ENCODE measurements at places on chromosomes 16 and 17. TPM values are rescaled to one million over a fixed set of nuclear protein-coding genes. Genes with fewer than 3 reads are reported as not detected.

DNA sequence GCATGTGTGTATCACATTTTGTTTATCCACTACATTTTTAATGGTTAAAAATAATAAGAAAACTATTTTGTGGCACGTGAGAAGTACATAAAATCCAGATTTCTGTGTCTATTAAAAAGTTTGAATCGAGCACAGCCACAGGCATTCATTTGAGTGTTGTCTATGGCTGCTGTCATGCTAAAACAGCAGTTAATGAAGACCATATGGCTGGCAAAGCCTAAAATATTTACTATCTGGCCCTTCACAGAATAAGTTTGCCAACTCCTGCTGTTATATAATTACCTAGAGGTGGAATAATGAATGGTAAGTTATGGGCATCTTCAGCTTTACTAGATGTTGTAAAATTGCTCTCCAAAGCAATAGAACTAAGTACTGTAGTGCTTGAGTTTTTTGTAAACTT is 30.5 kb downstream of the TMEM98 start:
- DNase-seq = no peak

Gene DNAH9
- total RNA-seq = 1.2 TPM

- no peak for DNase-seq
These were observed 215.5 kb downstream of the MRTFB start for GRCh38 chr16:14286368-14287230.

DNA sequence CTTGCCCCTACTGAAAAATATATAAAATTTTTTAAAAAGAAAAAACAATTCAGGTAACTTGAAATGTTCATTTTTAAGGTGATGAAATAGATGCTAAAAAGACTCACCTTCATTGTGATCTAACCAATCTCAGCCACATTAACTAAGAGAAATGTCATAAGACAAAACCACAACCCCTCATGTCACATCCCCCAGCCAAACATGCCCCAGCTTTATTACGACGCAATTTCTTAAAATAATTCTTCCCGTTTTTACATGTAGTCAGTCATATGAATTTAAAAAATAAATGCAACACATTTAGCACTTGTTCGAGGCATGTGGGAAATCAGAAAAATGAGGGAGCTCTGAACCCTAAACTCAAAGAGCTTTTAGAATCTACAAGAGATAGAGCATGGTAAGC is 9.5 kb downstream of the AMFR start:
- DNase-seq = no peak

GRCh38 chr16:29644338-29644857 is 18.6 kb upstream of the SPN start:
- no peak for DNase-seq

Gene PLA2G10
- not detected for total RNA-seq

GRCh38 chr17:61793565-61793964 is 69.8 kb downstream of the BRIP1 start:
- no peak for DNase-seq

Gene PIK3R5
- total RNA-seq = 12.3 TPM

Gene CA7
- total RNA-seq = not detected

- DNase-seq = no peak
These were observed 5.6 kb downstream of the GFAP start for GRCh38 chr17:44909681-44910144.

Gene ARHGDIG
- total RNA-seq = 1.6 TPM

- no peak for DNase-seq
These were observed 184.4 kb upstream of the FOXF1 start for GRCh38 chr16:86325895-86326294.

Gene TBC1D3
- not detected for total RNA-seq

DNA sequence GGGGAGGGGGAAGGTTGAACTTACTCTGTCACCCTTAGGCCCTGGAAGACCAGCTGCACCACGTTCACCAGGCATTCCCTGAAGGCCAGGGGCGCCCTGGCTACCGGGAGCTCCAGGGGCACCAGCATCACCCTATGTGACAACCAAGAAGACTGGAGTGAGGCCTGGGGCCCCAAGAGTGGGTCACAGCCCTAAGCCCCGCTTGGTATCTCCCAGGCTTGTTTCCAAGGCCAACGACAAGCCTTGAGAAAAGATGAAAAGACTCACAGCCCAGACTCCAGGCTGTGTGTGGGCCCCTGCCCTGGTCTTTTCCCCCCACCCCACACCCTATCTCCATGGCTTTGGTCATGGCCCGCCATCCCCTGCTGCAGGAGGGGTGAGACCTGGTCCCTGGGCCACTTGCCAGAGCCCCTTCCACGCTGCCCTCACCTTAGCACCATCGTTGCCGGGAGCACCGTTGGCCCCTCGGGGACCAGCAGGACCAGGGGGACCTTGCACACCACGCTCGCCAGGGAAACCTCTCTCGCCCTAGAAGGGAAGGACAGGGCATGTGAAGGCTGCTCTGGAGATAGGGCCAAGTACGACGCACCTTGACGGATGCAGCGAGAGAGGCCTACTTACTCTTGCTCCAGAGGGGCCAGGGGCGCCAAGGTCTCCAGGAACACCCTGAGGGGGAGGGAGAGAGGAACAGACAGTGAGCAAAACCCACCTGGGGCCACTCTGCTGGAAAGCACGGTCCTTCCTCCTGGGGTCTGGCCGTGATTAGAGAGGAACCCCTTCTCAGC is 9.9 kb downstream of the COL1A1 start:
- no peak for DNase-seq

DNA sequence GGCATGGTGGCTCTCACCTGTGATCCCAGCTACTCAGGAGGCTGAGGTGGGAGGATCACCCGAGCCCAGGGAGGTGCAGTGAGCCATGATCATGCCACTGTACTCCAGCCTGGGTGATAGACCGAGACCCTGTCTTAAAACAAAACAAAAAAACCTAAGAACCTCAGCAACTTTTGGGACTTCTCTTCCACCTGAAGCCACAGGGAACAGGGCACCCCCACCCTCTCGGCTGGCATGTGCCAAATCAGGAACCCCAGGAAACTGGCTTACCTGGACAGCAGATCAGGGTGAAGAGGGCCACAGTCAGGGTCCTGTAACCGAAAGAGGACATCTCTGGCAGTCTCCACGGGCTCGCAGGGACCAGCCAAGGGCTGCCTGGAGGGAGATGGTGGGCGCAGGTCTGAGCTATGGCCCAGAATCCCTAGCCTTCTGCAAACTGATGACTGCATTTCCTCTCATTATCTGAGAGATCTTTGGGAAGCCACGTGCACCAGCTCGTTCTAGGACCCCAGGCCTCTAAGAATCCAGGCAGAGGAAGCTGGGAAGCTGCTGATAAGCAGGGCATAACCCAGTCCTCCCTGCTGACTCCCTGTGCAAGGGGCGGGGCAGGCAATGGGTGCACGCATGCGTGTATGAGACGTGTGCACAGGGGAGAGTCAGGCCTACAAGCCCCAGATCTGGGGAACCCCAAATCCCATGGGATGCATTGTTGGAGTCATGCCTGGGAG is 8.4 kb downstream of the PRR29 start:
- DNase-seq = no peak

GRCh38 chr16:46746821-46747776 is 1.0 kb downstream of the MYLK3 start:
- DNase-seq = no peak

Gene FAM20A
- 11.3 TPM for total RNA-seq

Gene OMG
- not detected for total RNA-seq

- no peak for DNase-seq
These were observed 71.6 kb downstream of the CHD9 start for GRCh38 chr16:53126390-53126789.

- no peak for DNase-seq
These were observed 6.2 kb downstream of the SLC12A3 start for GRCh38 chr16:56871172-56871593.

Gene GNG13
- total RNA-seq = not detected

- DNase-seq = no peak
These were observed 5.9 kb upstream of the AATK start for GRCh38 chr17:81171941-81172340.

- no peak for DNase-seq
These were observed 31.8 kb upstream of the AXIN2 start for GRCh38 chr17:65593092-65593854.

GRCh38 chr17:62690168-62690897 is 62.9 kb downstream of the MRC2 start:
- no peak for DNase-seq

DNA sequence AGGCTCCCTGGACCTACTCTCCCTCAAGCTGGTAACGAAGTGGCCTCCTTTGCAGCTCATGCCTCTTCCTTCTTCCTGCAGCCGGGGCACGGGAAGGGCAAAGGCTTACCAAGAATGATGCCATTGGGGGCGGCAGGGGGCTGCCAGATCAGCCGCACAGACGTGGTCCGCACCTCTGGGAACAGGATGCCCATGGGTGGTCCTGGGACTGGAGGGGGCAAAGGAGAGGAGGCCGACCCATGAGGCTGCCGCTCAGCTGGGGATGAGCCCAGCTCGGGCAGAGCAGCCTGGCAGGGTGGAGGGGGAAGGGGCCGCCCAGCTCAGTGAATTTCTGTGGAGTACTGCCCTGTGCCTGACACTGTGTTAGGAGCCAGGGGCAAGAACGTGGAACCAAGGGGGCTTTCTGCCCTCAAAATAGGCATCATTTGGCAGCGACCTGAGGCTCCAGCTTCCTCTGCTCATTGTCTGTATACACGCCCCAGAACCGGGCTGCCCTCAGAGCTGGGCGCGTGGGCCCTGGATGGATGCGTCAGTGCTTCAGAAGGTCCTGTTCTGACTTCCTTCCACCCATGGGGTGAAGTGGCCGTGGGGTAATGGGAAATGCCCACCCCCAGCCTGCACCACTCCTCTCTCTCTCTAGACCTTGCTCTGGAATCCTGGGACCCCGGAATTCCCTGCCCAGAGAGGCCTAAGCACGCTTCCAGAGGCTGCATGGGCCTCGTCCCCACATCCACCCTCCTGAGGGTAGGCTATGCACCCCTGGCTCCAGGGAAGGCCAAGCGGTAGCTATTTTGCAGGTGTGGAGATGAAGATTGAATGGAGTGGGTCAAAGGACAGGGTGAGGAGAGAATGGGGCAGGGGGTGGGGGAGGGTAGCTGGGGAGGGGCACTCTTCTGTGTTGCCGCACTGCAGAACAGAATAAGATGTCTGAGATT is 79.8 kb upstream of the CDC42EP4 start:
- DNase-seq = no peak

- no peak for DNase-seq
These were observed 191.4 kb downstream of the ZNF423 start for GRCh38 chr16:49664221-49665215.

Gene ADAD2
- not detected for total RNA-seq

- DNase-seq = peak; percentile 49
These were observed 4.4 kb upstream of the FOXJ1 start for GRCh38 chr17:76145231-76146052.

- DNase-seq = no peak
These were observed 72.5 kb downstream of the SRCIN1 start for GRCh38 chr17:38533241-38533640.

GRCh38 chr16:59593194-59593661 is 859.1 kb upstream of the GOT2 start:
- DNase-seq = no peak

DNA sequence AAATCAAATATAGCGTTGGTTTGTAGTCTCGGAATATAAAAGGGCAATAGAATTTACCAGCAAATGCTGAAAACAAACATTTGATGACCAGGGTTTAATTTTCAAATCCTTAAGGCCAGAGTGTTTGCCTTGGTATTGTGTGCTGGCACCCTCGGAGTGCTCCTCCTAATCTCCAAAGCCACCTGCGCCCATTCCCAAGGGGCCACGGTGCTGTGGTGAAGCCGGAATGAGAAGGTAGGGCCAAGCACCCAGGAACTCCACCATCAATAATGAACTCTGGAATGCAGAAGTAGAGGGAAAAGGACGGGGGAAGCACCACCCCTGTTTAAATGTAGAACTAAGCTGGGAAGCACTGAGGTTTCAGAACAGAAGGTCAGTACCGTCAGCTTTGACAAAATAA is 51.9 kb downstream of the COG7 start:
- no peak for DNase-seq

GRCh38 chr16:20944861-20945574 is 44.4 kb downstream of the LYRM1 start:
- no peak for DNase-seq

- DNase-seq = no peak
These were observed 3.1 kb downstream of the BANP start for GRCh38 chr16:87954361-87954760.

- peak; percentile 96 for DNase-seq
These were observed 20.2 kb downstream of the NGFR start for GRCh38 chr17:49515196-49515770.

Gene GSDMA
- total RNA-seq = not detected

Data from breast epithelium (tissue), 4 donors.